ENCODE measurements at places on chromosomes 6 and 20. TPM values are rescaled to one million over a fixed set of nuclear protein-coding genes. Genes with fewer than 3 reads are reported as not detected.

GRCh38 chr6:87617405-87617804 lies 27.5 kb downstream of the ORC3 start:
- DNase-seq: no peak

DNA sequence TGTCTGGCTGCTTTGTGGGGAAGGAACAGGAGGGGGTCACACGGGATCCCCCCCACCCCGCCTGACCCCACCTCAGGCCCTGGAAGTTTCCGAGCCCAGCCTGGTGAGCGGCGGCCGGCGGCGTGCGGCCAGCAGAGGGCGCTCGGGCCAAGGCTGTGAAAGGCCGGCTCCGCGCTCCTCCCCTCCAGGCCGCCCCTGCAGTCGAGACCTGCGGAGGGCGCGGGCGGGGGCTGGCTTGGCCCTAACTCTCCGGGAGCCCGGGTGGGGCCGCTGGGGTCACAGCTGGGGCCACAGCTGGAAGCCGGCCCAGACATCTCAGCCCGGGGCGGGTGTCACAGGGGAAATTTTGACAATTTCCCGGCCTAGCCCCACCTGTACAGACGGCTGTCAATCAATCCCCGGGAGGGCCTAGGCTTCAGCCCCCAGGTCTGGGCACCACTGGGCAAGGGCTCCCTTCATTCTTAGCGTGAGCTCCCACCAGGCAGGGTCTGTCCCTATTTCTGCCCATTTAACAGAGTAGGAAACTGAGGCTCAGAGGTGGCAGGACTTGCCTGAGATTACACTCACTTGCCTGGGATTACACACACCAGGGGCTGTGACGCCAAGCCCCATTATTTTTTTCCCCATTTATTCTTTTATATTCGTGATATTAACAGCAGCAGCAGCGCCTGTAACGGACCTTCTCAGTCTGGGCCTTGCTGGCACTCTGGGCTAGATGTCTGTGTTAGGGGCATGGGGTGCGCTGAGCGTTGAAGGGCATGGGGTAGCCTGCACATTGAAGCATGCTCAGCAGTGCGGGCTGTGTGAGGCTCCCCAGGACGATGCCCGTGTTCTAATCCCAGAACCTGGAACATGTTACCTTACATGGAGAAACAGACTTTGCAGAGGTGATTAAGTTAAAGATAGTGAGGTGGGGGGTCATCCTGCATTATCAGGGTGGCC lies 23.0 kb downstream of the ZBP1 start:
- no peak for DNase-seq

DNA sequence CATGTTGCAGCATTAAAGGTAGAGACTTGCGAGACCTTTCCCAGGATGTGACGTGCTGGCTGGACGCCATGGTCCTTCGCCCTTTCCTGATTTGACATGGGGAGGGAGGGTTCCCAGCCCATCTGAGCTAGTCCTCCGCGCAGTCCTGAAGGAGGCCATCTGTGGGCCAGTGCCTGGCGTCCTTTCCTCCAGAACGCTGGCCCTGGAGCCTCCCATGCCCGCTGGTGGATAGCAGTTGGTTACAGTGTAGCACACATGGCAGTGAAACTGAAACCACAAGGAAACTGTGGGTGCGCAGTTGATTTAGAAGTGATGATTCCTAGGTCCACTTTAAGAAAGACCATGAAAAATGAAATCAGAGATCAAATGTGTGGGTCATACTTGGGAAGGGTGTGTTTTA lies 193.7 kb downstream of the CDH4 start:
- no peak for DNase-seq

DNA sequence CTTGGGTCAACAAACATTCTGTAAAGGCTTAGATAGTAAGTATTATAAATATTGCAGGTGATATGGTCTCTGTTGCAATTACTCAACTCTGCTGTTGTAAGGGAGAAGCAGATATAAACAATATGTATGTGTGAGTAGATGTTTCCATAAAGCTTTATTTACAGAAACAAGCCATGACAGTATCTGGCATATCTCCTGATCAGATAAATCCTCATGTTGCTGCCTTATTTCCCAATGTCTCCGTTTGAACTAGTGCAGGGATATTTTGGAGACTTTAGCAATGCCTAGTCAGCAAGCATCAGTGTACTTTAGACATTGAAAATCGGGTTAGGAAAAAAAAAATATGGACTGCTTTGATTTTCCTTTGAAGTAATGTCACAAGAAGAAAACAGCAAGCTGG lies 96.1 kb downstream of the LAMA2 start:
- no peak for DNase-seq

The SPATS1 gene
- total RNA-seq: not detected

The SCGN gene
- total RNA-seq: 1.4 TPM

- no peak for DNase-seq
Observed at GRCh38 chr6:124903797-124904196, 58.4 kb upstream of the RNF217 start.

DNA sequence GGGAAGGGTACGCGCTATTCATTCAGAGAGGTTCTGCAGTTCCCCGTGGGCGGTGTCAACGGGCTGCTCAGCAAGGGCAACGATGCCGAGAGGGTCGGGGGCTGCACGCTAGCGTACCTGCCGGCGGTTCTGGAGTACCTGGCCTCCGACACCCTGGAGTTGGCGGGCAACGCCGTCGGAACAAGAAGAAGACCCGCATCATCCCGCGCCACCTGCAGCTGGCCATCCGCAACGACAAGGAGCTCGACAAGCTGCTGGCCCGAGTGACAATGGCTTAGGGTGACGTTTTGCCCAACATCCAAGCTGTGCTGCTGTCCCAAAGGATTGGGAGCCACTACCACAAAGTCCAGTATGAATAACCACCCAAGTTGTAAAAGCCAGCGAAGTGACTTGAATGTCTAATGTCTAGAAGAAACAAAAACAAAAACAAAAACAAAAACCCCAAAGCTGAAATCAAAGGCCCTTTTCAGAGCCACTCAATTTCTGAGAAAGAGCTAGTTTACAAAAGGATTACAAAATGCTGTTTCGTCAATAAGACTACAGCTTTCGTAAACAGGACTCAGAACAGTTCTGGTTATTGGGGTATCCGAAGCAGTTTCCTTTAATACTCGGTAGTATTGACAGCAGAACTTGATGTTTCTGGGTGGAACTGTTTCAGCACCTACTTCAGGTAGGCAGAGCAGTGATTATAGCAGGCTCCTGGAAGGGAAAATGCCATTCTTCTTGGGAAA lies 21.9 kb upstream of the SLC17A4 start:
- DNase-seq: no peak
